ENCODE measurements at places on chromosomes 16 and 17.

GRCh38 chr16:88358023-88358420, 24.7 kb upstream of the ZNF469 start:
- no peak for DNase-seq

- DNase-seq = no peak
Observed at GRCh38 chr17:17472333-17472920, 4.4 kb upstream of the MED9 start.

- DNase-seq = no peak
Observed at GRCh38 chr17:6366221-6366666, 68.7 kb downstream of the AIPL1 start.

GRCh38 chr17:16427020-16427419, 11.6 kb downstream of the TRPV2 start:
- DNase-seq = no peak

DNA sequence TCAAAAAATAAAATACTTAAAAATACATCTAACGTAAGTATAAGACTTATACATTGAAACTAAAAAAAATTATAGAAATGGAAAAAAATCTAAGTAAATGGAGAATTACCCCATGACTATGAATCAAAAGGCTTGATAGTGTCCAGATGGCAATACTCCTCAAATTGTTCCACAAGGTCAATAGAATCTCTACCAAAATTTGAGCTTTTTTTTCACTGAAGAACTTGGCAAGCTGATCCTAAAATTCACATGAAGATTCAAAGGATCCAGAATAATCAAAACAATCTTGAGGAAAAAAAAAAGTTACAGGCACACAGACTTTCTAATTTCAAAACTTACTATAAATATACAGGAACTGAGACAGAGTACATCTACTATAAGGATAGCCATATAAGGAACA, 448.4 kb upstream of the CDH11 start:
- no peak for DNase-seq

DNA sequence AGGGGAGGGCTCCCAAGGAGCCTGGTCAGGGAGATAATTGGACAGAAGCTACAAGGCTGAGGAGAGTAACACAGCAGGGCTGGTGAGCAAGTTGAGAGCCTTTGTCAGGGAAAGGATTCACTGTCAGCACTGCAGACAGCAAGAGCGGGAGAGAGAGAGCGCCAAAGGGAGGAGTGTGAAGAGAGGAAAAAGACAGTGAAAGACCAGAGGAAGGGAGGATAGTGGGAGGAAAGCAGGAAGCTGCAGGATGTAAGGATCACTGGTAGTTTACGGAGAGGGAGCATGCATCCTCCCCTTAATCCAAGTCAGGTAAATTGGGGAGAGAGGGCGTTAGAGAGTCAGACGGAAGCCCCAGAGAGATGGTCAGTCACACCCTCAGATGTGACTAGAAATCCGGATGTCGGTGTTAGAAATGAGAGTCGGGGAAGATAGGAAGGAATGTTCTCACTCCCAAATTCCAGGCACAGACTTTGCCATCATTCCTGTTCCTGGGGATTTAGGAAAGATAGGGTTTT, 13.8 kb upstream of the SPOP start:
- no peak for DNase-seq

GRCh38 chr17:31414550-31414918, 23.1 kb downstream of the RAB11FIP4 start:
- no peak for DNase-seq

DNA sequence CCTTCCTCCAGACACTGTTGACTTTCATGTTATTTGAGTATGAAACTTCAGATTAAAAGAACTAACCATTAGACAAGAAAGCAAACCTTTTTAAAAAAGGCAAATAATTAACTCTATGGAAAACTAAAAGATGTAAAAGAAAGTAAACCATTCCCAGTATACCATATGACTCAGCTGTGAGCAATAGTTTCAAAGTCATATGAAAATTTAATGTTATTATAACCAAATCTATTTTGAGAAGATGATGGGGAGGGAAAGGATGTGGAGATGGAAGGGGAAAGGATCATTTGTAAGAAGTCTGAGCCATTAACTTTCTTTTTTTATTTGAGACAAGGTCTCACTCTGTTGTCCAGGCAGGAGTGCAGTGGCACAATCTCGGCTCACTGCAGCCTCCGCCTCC, 131.8 kb downstream of the IRX5 start:
- no peak for DNase-seq

- DNase-seq = no peak
Observed at GRCh38 chr16:85461022-85461813, 151.9 kb upstream of the GSE1 start.

DNA sequence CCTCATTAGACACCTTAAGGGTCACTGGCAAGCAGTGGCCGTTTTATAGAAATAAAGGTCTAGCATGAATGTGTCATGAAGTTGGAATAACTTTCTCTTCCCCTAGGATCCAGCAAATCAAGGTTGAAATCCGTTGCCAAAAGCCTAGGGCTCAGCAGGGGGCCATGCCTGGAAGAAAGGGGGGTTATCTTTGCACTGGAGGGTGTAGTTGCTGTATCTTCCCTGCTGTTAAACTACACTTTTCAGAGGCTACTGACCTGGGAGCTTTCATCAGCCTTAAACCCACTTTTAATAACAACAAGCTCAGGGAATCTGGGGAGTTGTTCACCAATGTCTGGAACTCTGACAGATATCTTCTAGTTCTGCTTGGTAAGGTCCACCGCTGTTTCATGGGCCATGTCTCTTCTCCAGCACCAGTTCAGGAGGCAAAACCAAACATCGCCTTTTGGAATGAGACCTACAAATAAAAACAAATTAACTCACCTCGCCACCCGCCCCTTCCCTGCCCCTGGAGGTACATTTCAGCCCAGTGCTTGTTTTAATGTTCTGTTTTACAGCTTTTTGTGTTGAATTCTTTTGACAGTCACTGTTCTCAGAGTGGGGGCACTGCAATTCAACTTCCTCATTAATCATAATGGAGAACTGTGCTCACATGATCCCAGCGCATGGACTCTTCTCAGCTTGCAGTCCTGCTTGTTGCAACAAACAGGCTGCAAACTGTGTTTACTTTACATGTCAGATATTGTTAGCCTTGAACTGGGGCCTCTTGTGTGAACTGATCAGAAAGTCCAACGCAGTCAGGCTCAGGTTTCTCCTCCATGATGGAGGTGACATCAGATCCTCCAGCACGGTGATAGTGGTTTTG, 508.7 kb downstream of the KCNJ2 start:
- no peak for DNase-seq

- no peak for DNase-seq
Observed at GRCh38 chr16:68342620-68343019, 31.8 kb downstream of the PRMT7 start.

Data from T-helper 17 cell (primary cell).